ENCODE measurements at places on chromosomes 12 and 14.

GRCh38 chr12:57744194-57744776, 554 bp upstream of the TSPAN31 start:
- peak; percentile 97 for DNase-seq

DNA sequence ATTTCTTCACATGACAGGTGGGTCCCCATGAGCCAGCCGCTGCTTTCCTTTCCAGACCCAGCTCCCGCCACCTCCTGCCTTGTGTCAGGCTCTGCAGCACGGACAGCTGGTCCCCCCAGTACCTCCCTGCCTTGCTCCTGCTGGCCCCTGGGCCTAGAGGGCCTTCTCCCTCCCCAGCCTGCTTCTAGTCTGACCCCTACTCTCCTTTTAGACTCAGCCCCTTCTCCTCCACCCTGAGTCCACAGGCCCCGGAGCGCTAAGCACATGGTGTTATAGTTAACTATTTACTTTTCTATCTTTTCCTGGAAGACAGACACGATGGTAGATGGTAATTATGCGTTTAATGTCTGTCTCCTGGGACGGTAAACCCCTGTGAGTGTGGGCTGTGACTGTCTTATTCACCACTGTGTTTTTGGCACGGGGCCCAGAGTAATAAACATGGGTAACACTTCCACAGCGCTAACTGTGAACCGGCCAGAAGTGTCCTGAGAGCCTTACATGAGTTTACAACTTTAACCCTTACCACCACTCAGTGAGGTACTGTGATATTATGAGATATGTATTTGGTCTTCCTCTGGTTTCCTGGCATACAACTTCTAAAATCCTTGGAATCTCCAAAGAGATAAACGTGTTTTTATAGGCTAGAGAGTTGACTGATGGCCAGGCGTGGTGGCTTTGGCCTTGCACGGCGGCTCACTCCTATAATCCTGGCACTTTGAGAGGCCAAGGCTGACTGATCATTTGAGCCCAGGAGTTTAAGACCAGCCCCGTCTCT, 41.2 kb downstream of the DGLUCY start:
- DNase-seq, result peak; percentile 49

- no peak for DNase-seq
Measured at GRCh38 chr14:63656194-63656593, 14.5 kb upstream of the WDR89 start.

GRCh38 chr12:13147688-13148484, 44.4 kb upstream of the GSG1 start:
- DNase-seq, result peak; percentile 81

- peak; percentile 9 for DNase-seq
Measured at GRCh38 chr12:52171950-52172512, 19.8 kb downstream of the KRT80 start.

DNA sequence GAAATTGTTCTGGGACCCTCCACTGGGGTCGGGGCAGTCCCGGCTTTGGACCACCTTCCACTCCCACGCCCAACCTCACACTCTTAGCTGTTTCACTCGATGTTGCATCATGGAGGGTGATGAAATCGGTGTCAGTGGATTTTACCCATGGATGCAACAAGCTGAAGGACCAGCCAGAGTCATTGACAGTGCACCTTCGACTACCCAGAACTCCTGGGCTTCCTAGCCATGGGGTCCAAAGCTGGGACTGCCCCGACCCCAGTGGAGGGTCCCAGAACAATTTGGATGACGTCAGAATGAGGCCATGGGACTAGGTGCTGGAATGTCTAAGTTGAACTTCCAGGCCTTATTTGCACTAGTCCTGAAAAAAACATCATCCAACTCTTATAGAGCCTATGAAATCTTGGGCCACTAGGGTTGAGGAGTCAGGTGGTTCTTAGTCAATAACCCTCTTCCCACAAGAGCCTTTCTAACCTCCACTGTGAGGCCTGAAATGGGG, 882 bp upstream of the IL23A start:
- DNase-seq, result peak; percentile 29

DNA sequence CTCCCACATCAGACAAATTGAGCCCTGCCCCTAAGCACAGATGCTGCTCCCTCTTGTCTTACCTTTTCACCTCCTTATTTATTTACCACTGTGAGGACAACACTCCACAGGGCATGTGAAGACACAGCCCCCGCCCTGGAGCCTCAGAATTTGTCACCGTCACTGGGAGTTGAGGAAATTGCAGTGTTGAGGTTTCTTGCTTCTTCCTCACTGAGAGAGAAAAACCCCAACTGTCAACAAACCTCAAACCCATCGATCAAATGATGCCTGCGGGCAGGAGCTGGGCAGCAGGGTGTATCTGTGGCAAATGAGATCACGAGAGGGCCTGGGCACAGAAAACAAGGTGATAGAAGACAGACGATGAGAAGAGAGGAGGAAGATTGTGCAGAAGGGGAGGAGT, 30.5 kb upstream of the PLEKHG3 start:
- peak; percentile 42 for DNase-seq

DNA sequence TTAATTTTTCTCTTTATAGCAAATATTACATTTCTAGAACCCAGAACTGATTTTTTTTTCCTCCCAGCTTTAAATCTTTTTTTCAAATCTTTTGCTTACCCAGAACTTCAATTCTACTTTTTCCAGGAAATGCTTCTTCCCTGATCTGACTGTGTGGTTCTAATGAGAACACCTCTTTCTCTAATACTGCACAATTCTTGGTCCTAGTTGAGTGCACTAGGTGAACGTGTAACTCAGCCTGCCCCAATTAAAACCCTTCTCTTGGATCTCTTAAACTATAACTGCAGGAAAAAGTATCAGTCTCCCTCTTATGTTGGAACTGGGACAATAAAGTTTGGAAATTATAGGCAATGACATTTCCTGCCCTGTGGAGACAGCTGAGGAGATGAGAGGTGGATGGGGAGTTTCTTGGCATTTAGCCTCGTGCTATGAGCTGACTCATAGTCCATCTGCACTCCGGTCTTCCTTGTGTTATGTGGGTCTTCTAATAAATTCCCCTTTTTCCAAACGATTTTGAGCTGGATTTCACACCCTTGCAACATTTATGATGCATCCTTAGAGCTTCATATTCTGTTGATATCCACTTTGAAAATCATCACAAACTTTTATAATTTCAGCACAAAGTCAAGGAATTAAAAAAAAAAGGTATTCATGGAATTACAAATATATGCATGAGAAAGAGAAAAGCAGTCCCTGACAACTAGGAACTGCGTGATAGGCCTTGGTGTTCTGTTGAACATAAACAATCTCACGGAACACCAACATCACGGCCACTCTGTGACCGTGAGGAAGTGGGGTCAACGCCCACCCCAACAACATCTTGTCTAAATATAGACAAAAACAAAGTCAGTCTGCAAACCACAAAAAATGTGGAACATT, 52.4 kb downstream of the BRMS1L start:
- DNase-seq, result peak; percentile 21

DNA sequence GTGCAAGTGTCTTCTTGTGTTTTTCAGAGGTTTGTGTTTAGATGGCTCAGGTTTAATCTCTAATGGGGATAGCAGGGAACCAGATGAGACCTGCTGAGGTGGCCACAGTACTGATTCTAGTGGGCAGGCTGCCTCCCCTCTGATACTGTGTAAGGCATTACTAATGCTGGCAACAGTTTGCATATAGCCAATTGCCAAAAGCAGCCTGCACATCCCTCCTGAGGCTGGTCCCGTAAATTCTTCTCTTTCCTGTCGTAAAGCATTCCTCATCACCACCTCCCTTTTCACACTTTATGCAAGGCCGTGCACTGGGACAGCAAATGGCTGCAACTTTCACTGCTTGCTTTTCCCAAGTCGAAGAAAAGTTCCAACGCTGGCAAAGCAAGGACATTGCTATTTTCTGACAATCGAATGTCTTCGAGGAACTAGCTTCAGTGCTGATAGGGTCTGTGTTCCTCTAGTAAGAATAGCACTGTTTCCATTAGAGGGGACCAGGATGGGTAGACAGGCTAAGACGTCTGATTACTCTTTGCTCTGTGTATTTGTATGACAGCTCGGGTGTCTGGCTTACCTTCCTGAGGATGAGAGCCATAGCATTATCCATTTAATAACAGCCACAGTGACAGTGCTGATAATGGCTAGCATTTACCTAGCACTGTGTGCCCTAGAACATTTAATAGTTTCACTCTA, 178.2 kb upstream of the HIF1A start:
- DNase-seq, result no peak

- no peak for DNase-seq
Measured at GRCh38 chr12:49762468-49762847, 21.1 kb downstream of the TMBIM6 start.

DNA sequence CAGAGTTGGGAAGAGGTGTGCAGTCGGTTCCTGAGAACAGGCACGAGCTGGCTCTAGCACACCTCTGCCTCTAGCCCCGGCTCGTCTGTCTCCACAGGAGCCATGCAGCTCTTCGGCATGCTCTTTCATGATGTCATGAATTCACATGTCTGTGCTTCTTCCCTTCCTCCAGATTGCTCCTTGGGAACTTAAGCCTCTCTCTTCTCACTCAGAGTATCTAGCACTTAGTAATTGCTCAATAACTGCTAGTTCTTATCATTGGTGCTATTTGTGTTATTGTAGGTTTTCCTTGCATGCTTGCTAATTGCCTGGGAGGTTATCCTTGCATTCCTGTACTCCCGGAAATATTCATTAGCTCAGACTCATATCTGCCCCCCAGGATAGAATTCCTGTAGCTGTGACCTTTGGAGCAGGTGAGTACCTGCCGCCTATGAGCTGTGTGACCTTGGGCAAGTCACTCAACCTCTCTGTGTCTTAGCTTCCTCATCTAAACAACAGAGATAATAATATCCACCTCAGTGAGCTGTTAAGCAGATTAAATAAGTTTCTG, 19.5 kb downstream of the FAM181A start:
- no peak for DNase-seq

DNA sequence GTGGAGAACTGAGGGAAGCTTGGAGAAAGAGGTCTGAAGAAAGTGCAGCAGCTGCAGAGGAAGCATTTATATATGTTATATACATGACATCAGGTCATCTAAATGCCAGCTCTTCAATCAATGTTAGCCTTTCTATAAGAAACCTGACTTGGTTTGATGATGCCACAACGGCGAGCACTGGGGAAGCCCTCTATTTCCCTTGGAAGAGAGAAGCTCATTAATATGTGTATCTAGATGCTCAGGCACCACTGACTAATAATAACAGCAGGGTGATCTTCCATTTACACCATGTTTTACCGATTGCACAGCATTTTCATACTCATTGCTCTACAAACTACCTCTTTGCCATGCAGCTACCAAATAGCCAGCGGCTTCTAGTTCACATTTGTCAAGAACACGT, 811 bp downstream of the ACYP1 start:
- no peak for DNase-seq

DNA sequence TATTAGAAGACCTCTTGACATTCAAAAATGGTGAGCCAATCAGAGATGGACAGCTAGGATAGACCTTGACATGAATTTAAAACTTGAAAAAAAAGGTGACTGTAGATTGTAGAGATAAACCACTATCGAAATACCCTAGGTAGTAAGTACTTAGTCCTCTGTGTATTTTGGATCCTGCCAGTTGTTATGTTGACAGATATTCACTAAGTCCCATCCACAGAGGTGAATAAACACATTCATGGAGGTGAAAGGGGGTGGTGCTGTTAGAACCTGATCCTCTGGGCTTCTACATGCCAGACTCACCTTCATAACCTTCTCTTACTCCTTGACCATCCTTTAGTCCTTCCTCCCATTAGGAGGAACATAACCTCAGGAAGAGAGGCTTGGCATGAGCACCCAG, 72.3 kb downstream of the OTX2 start:
- no peak for DNase-seq

DNA sequence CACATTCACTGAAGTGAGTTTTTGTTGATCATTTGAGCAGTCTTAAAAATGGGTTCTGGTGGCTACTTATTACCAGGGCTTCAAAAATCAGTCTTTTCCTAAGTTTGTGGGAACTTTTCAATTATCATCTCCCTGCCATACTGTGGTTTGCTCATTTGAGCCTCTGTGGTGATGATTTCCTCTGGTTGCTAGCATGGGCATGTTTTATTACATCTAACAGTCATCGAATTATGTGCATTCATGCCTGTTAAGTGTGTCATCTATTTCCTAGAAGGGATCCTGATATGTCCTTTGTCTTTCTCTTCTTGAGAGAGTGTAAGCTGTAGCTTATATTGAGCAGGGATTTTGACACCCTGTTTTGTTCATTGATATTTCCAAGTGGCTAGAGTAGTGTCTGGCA, 116.8 kb downstream of the WIF1 start:
- no peak for DNase-seq

DNA sequence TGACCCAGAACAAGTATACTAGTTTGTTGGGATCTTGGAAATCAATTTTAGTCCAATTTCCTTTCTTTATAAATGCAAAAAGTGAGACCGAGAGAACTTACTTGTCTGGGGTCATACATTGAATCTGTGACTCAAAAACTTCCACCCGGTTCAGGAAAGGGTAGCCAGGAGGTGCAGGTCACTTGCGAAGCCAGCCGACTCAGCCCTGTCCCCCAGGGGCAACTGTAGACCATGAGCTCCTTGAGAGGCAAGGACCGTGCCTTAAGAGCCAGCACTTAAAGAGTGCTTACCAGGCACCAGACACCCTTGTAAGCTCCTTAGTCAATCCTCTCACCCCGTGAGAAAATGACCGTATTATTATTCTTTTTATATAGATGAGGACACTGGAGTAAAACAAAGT, 505 bp upstream of the BCDIN3D start:
- no peak for DNase-seq

DNA sequence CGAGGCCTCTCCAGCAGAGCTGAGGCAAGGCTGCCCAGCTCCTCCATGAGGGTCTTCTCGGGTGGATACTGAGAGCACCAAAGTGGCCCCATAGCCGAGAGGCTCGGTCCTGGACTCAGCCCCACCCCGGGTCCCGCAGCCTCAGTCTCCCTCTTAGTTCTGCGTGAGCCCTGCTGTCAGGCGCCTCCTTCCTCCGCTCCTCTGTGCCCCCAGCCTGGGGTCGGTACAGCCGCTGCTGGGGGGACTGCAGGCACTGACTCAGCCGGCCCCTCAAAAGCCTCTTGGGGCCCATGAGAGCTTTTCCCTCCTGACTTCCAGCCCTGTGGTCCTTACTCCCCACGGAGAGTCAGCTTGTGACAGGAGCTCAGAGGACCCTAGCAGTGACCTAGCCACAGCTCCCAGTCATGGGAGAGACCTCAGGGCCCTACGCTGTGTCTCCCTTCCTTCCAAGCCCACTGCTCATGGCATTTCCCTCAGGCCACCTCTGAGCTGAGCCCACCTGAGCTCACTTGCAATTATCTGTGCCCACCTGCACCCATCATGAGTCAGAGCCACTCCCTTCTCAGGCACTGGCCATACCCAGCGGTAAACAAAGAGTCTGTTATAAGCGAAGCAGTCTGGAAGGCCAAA, 295.0 kb upstream of the RTL1 start:
- DNase-seq, result no peak

GRCh38 chr12:124928095-124928911, 13.9 kb upstream of the UBC start:
- DNase-seq, result no peak

DNA sequence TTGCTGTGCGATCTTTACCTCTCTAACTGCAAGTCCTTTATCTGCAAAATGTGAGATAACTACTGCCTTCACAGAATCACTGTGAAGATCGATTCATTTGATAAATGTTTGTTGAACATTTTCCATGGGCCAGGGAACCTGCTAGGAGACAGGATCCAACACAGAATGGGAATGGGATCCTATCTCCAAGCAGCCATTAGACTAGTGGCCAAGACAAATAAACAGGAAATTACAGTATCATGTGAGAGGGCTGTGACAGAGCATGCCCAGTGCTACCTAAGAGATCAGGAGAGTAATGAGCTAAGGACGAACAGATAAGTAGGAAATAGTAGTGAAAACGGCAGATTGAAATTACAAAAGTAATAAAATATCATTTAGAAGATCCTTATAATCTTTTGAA, 105.7 kb downstream of the GRIN2B start:
- DNase-seq, result no peak

Measured in OCI-M1 (cell line).